Activated CD8-positive, alpha-beta memory T cell treated with anti-CD3 and anti-CD28 coated beads for 36 hours (primary cell): ENCODE measurements at places on chromosomes 1 and 21. TPM values are rescaled to one million over a fixed set of nuclear protein-coding genes. Genes with fewer than 3 reads are reported as not detected.

SRSF11 gene
- 173 TPM for total RNA-seq

SLAMF9 gene
- total RNA-seq, result not detected

TBCE gene
- total RNA-seq, result 33.0 TPM

ZNF648 gene
- not detected for total RNA-seq

FABP3 gene
- not detected for total RNA-seq
